ENCODE measurements at places on chromosomes 1 and 21.

- DNase-seq = no peak
Observed at GRCh38 chr1:215833941-215834729, 267.0 kb downstream of the KCTD3 start.

GRCh38 chr1:55035904-55036303 is 3.4 kb upstream of the PCSK9 start:
- no peak for DNase-seq

- no peak for DNase-seq
Observed at GRCh38 chr1:33302325-33302724, 18.6 kb downstream of the A3GALT2 start.

DNA sequence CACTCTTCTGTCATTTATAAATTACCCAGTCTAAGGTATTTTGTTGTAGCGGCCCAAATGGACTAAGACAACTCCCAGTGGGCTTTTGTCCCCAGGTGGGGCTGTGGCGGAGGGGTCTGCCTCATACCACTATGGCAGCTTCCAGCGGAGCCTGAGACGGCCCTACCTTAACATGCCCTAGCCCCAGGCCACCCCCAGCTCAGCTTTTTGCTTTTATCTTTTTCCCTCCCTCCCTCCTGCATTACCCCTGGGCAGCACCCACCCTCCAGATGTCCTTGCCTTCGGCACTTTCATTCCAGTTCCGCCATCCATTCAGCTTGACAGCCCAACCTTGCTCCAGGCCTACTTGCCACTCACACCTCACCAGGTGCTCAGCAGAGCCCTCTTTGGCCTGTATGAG is 307.3 kb downstream of the PTPRU start:
- no peak for DNase-seq

GRCh38 chr1:231161667-231162296 is at the start of gene TRIM67:
TRIM67 (plus strand) TSS chr1:231162058; CDS start chr1:231162970, 912 bp downstream.
- no peak for DNase-seq

DNA sequence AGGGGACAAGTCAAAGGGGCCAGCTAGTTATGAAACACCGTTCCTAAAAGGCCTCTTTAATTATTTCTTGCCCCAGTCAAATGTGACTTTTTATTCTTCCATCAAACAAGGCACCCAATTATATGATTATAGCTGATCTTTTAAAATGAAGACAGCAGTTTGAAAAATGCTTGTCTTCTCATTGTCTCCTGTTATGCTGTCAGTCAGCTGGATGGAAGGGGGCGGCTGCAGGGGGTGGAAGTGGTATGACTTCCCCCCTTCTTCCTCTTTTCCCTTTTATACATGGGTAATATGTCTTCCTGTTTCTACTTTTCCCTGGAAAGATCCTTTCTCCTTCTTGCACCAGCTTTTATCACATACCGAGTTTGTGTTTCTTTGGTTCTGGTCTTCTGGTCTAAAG is 25.8 kb upstream of the KCNA10 start:
- DNase-seq = no peak

DNA sequence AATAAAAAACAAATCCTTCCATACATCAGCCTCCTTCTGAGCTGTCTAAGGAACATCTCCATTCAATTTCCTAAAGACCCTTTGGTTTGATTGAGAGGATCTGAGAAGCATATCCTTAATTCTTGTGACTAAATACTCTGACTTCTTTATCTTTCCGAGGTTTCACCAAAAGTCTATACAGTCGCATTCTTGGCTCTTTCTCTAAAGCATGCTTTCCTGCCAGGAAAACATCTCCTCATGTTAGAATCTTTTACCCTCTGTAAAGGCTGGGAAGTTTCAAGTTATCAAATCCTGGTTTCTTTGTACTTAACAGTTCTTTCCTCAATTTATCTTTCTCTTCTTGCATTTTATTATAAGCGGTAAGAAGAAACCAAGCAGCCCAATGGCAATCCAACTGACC is 630.4 kb downstream of the PTPRC start:
- peak; percentile 24 for DNase-seq

DNA sequence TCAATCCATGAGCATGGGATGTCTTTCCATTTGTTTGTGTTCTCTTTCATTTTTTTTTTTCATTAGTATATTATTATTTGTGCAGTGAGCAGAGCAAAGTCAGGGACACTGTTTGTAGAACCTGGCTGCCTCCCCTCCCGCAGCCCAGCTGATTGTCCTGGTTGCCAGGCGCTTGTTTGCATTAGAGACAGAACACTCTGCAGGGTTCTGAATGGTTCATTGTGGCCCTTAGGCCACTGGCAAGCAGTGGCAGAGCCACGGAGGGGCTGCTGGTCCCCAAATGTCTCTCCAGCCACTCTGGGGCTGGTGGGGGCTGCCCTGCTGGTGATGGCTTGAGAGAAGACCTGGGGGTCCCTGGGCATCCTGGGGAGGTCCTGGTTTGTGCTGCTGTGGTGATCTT is 29.0 kb downstream of the ETS2 start:
- DNase-seq = no peak

- DNase-seq = no peak
Observed at GRCh38 chr1:195105281-195105680, 1503.0 kb downstream of the KCNT2 start.

DNA sequence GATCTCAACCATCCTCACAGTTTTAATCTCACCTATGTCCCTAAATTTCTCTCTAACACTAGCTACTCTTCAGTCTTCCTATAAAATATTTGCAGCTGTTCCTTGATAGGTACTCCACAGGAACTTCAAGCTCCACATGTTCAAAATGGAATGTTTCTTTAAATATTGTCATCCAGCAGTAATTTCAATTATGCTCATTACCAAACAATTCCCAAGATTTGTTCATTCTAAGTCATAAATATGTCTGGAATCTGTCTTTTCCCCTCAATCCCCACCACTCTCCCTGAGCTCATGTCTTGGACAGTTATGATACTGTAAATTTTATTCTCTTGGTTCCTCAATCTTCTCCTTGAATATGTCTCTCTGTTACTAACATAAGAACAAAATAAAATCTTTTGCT is 214.4 kb downstream of the NRIP1 start:
- peak; percentile 31 for DNase-seq

- DNase-seq = no peak
Observed at GRCh38 chr1:52798331-52798730, 44.2 kb upstream of the ZYG11A start.

DNA sequence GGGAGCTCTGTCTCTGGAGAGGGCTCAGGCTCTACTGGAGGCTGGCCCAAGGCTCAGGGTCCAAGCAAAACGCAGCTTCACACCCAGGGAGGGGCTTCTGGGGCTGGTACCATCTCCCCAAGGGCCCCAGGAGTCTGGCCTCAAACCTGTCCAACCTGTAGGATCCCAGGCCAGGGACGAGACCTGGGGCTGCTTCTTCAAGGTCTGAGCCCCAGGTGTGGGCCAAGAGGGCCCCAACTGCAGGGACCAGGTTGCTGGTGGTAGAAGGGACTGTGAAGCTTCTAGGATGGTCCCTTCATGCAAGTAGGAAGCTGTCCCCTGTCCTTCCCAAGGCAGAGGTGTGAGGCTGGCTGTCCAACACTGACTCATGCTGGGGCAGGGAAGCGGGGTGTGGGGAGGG is 7.8 kb upstream of the MMEL1 start:
- DNase-seq = no peak

GRCh38 chr1:234168061-234168724 is 205.1 kb upstream of the COA6 start:
- DNase-seq = no peak

DNA sequence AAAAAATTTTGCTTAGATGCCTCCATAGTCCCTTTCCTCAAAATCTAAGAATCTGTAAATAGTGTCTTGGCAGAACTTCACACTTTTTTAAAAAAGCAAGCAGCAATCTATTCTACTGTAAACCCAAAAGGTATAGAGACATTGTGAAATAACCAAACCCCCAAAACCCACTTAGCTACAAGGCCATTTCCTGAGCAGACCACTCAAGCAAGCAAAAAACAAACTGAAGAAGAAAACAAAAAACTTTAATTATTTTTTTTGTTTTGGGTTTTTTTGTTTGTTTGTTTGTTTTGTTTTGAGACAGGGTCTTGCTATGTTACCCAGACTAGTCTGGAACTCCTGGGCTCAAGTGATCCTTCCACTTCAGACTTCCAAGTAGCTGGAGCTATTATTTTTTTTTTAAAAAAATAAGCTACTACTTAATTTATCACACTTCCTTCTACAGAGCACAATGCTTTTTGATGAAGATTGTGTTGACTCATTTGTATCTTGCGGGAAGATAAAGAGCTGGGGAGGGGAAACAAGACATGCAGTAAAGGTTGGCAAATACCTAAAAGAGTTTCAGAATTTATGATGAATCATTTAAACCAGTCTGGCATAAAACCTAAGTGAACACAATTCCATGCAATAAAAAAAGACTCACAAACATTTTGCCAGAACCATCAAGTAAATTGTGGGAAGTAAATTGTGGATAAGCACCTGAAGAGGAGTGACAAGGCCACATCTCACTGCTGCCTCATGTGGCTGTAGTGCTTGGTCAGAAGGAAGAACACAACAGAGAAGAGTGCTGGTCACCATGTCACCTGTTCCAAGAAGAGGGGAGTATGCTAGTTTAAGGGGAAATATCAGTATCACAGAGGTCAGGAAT is 2.7 kb upstream of the PTPN22 start:
- DNase-seq = no peak

GRCh38 chr1:240515505-240515904 is 96.5 kb downstream of the GREM2 start:
- DNase-seq = peak; percentile 90

DNA sequence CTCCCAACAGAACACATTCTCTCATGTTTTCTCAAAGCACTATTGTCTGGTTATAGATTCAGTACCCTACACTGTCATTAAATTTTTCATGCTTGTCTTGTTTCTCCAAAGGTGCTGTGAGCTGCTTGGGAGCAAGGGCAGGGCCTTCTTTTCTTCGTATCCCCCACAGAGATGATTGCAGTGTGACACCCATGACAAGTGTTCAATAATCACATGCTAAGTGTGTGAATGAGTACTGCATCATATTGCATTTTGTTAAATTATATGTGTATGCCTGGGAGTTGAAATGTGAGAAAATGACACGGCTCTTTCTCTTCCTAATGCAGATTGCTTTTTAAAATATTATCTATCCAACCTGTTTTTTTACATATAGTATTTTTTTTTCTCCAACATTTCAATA is 57.3 kb upstream of the MAGI3 start:
- DNase-seq = no peak

GRCh38 chr1:23756676-23757075 is 13.4 kb downstream of the ELOA start:
- DNase-seq = peak; percentile 35

DNA sequence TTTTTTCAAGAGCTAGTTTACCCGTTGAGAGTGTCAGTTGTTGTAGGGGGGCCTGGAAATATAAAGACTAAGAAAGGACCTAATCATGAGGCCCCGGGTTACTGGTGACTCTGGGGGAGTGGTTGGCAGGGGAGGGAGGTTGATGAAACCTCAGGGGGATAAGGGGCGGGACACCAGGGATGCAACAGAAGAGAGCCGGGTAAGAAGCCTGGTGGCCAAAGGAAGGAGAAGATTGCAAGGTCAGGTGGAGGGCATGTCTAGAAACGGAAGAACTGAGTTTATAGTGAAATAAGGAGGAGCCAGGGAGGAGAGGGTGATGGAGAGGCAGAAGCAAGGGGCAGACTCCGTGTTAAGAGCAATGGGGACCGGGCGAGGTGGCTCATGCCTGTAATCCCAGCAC is 12.5 kb upstream of the SPOCD1 start:
- no peak for DNase-seq

- no peak for DNase-seq
Observed at GRCh38 chr1:232252546-232253118, 377.3 kb downstream of the SIPA1L2 start.

GRCh38 chr1:185404907-185405568 is 88.0 kb upstream of the IVNS1ABP start:
- no peak for DNase-seq

DNA sequence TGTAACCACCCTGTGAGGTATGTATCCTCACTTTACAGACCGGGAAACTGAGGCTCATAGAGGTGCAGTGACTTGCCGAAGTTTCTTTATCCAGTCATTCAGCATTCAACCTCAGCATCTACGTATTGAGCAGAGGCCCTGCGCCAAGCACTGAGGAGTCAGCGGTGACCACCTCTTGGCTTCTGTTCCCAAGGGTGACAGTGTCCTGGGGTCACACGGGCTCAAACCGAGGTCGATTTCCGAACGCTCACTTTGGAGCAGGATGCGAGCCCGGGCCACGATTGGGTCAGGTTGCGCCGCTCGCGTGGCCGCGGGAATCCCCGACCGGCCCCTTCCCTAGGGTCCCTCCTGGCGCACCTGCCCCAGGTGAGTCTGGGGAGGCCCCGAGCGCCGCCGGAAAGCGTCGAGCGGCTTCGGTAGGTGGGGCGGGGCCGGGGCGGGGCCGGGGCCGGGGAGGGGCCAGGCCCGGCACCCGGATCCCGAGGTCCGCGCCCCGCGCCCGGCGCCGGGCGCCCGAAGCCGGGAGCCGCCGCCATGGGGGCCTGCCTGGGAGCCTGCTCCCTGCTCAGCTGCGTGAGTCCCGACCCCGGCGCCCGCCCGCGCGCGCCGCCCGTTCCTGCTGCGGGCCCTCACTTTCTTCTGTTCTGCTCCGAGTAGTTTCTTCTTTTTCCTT is at the start of gene SERINC2:
SERINC2 (plus strand) TSS at position 482 of the 673 bp plus-strand sequence; CDS start at position 535, 53 bp downstream.
- DNase-seq = no peak

- no peak for DNase-seq
Observed at GRCh38 chr1:90768826-90769225, 51.7 kb upstream of the BARHL2 start.

DNA sequence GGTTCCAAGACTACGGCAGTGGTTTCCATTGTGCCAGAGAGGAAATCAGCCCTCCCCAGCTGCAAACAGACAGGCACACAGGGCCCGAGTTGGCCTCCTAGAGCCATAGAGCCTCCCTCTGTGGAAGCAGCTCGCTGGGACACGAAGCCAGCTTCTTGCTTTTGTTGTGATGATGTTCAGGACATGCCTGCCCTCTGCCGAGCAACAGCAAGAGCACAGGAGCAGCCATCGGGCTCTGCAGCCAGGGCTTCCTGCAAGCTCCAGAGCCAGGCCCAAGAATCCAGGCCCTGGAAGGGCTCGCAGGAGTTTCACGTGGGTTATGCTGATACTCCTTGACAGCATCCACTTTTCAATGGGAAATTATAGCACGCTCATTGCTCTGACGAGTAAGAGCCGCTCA is 18.5 kb downstream of the NPHP4 start:
- DNase-seq = peak; percentile 28

GRCh38 chr21:37276377-37276776 is 9.2 kb upstream of the VPS26C start:
- no peak for DNase-seq

GRCh38 chr1:26280333-26281042 is 602 bp downstream of the SH3BGRL3 start:
- DNase-seq = no peak

GRCh38 chr1:88917321-88918025 is 26.1 kb upstream of the GTF2B start:
- DNase-seq = no peak

GRCh38 chr1:244021427-244021826 is 29.7 kb upstream of the ZBTB18 start:
- no peak for DNase-seq

GRCh38 chr21:43782431-43783097 is 6.5 kb upstream of the CSTB start:
- DNase-seq = no peak

- DNase-seq = no peak
Observed at GRCh38 chr21:35406635-35407034, 357.5 kb upstream of the RUNX1 start.

- no peak for DNase-seq
Observed at GRCh38 chr1:70891051-70891843, 156.4 kb downstream of the PTGER3 start.
